ENCODE measurements at places on chromosomes 6 and 20.

DNA sequence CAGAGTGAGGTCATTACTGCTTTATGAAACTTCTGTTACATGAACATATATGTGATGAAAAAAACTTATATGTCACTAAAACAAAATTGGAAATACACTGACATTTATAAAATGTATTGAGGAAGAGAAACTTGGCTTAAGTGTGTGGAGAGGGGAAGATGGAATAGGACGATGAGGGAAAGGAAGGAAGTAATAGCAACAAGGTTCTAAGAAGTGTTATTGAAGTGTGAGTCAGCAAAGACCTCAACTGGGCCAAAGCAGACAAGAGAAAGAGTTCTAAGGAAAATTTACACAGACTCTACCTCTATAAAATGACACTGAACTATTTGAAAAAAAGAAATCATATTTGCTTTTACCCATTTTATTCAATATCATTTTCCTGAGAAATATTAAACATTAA lies 38.3 kb downstream of the SNX3 start:
- DNase-seq: no peak

DNA sequence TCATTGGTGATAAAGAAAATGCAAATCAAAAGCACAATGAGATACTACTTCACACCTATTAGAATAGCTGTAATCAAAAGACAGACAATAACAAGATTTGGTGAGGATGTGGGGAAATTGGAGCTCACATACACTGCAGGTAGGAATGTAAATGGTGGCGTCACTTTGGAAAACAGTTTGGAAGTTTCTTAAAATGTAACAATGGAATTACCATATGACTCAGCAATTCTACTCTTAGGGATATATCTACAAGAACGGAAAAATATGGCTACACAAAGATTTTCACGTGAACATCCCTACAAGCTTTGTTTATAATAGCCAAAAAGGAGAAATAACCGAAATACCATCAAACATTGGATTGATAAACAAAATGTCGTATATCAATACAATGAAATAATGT lies 270.4 kb downstream of the DOK5 start:
- no peak for DNase-seq

GRCh38 chr6:2744209-2744771 lies 6.4 kb downstream of the MYLK4 start:
- no peak for DNase-seq

DNA sequence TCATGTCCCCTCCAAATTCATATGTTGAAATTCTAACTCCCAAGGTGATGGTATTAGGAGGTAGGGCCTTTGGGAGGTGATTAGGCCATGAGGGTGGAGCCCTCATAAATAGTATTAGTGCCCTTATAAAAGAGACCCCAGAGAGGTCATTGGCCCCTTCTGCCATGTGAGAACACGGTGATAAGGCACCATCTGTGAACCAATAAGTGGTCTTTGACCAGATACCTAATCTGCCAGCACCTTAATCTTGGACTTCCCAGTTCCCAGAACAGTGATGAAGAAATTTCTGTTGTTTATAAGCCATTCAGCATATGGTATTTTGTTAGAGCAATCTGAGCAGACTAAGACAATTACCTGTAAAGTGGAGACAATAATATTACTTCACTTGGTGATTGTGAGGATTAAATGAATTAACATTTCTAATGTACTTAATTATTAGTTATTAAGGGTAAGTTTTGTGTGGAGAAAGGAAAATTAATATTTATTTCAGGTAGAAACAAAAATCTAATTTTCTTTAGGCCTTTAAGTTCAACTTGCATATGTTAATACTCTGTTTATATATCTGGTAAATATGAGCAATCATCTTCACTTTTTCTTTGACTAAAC lies 7.1 kb downstream of the RNF182 start:
- no peak for DNase-seq

DNA sequence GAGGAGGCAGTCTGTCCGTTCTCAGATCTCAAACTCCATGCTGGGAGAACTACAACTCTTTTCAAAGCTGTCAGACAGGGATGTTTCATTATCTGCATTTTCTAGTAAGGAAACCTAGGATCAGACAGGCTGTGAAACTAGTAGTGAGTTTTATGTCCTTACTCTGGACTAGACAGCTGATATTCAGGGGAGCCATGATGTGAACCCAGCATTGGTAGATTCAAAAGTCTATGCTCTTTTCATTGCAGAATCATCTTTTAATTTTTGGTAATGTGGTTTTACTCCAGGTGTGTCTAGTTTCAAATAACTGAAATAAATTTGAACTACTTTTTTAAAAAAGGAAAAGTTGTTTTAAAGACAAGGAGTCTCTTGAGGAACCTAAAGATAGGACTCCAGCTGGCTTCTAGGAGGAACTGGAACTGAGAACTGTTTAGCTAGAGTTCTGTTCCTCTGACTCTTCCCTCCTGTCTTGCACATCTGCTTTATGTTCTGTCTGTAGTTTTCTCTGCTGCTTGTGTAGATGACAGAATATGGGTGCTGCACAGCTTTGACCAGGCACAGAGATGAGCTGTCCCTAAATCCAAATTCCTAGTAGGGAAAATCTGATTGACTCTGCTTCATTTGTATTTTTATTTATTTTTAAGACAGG lies 27.8 kb upstream of the RNF144B start:
- DNase-seq: peak; percentile 50

GRCh38 chr6:102619585-102619984 lies 1226.1 kb downstream of the GRIK2 start:
- no peak for DNase-seq

DNA sequence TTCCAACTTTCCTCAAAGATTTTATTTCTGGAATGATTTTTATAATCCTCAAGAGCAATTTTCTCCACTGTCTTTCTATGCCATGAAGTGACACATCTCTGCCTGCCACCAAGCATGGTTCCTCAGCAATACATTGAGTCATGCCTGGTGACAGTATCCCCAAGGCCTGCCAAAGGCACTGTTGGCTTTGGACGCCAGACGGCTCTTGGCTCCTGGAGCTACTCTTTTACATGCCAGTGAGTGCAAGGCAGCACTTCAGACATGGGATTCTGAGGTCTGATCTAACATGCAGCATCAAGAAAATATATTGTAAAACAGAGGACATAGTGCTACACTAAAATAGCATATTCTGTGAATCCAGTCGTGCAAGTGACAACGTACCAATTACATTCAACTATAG lies 20.1 kb upstream of the PLEKHG1 start:
- DNase-seq: no peak

GRCh38 chr6:62371453-62372210 lies 85.6 kb upstream of the KHDRBS2 start:
- no peak for DNase-seq

GRCh38 chr20:9977629-9978028 lies 57.2 kb upstream of the ANKEF1 start:
- no peak for DNase-seq
